Lung (tissue), 17 donors: ENCODE measurements at places on chromosomes 7 and 10. TPM values are rescaled to one million over a fixed set of nuclear protein-coding genes. Genes with fewer than 3 reads are reported as not detected.

GRCh38 chr7:3200504-3200903, 100.5 kb upstream of the SDK1 start:
- no peaks in the 10 kb centered on the region for H3K27me3 ChIP-seq
- H3K36me3 ChIP-seq = no peaks in the 10 kb centered on the region
- H3K27ac ChIP-seq = no peak overlapping the region
- no peak overlapping the region for H3K4me3 ChIP-seq
- DNase-seq = peak; percentile 32

- no peak overlapping the region for H3K4me3 ChIP-seq
- DNase-seq = no peak
- no peaks in the 10 kb centered on the region for H3K4me1 ChIP-seq
These were observed 279.2 kb downstream of the PRPF18 start for GRCh38 chr10:13865758-13866491.

- DNase-seq = no peak
- H3K27ac ChIP-seq = no peak overlapping the region
- H3K36me3 ChIP-seq = no peaks in the 10 kb centered on the region
- no peaks in the 10 kb centered on the region for H3K4me1 ChIP-seq
- H3K27me3 ChIP-seq = no peaks in the 10 kb centered on the region
These were observed 236.5 kb upstream of the SEMA3D start for GRCh38 chr7:85423209-85423895.

DNA sequence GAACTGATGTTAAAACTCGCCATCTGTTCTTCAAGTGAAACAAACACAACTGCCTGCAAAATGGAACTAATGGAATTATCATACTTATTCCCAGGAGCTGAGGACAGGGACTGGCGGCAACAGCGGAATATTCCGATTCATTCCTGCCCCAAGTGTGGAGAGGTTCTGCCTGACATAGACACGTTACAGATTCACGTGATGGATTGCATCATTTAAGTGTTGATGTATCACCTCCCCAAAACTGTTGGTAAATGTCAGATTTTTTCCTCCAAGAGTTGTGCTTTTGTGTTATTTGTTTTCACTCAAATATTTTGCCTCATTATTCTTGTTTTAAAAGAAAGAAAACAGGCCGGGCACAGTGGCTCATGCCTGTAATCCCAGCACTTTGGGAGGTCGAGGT, 24.7 kb upstream of the MCM10 start:
- DNase-seq = no peak
- no peak overlapping the region for H3K4me3 ChIP-seq
- H3K4me1 ChIP-seq = no peaks in the 10 kb centered on the region
- peaks cover 20% of the 10 kb centered on the region for H3K36me3 ChIP-seq
- no peaks in the 10 kb centered on the region for H3K27me3 ChIP-seq
- H3K27ac ChIP-seq = no peak overlapping the region

The MYH16 gene
- not detected for total RNA-seq

- no peak for DNase-seq
- H3K27ac ChIP-seq = no peak overlapping the region
- no peaks in the 10 kb centered on the region for H3K27me3 ChIP-seq
- no peaks in the 10 kb centered on the region for H3K36me3 ChIP-seq
- no peak overlapping the region for H3K4me3 ChIP-seq
- H3K4me1 ChIP-seq = no peaks in the 10 kb centered on the region
These were observed 5.2 kb upstream of the KBTBD2 start for GRCh38 chr7:32896564-32897347.

GRCh38 chr10:118939211-118940007, 90.1 kb upstream of the NANOS1 start:
- no peaks in the 10 kb centered on the region for H3K4me1 ChIP-seq
- H3K36me3 ChIP-seq = no peaks in the 10 kb centered on the region
- no peak overlapping the region for H3K27ac ChIP-seq
- no peak overlapping the region for H3K4me3 ChIP-seq

GRCh38 chr7:83517035-83517700, 131.8 kb downstream of the SEMA3E start:
- no peaks in the 10 kb centered on the region for H3K27me3 ChIP-seq
- no peaks in the 10 kb centered on the region for H3K36me3 ChIP-seq
- no peak overlapping the region for H3K27ac ChIP-seq
- DNase-seq = no peak
- H3K4me3 ChIP-seq = no peak overlapping the region

The NUP205 gene
- total RNA-seq = 36.9 TPM

GRCh38 chr10:11713186-11713743, 28.9 kb upstream of the ECHDC3 start:
- no peak overlapping the region for H3K4me3 ChIP-seq
- no peaks in the 10 kb centered on the region for H3K36me3 ChIP-seq
- no peak overlapping the region for H3K27ac ChIP-seq
- DNase-seq = no peak
- H3K27me3 ChIP-seq = no peaks in the 10 kb centered on the region
- no peaks in the 10 kb centered on the region for H3K4me1 ChIP-seq

The ARPC1A gene
- total RNA-seq = 71.3 TPM

DNA sequence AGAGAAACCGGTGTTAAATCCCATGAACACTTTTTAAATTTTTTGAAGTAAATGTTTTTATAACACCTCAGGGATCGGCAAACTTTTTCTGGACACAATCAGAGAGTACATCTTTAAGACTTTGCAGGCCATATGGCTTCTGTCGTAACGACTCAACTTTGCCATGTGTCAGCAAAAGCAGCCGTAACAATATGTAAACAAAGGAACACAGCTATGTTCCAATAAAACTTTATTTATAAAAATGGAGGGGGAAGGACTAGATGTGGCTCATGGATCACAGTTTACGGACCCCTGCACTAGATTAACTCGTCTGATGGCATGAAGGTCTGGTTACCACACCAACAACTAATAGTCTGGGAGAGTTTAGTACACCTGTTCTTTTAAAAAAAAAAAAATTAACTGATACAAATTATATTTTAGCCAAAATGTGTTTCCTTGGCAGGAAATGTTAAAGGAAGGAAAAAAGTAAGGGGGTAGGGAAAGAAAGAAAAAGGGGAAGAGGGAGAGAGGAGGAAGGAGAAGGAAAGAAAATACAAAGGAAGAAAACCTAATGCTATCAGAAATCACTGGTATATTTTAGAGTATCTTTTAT, 50.2 kb downstream of the ABI1 start:
- DNase-seq = no peak
- H3K4me3 ChIP-seq = no peak overlapping the region
- no peaks in the 10 kb centered on the region for H3K27me3 ChIP-seq
- H3K36me3 ChIP-seq = no peaks in the 10 kb centered on the region
- H3K27ac ChIP-seq = no peak overlapping the region
- H3K4me1 ChIP-seq = no peaks in the 10 kb centered on the region

DNA sequence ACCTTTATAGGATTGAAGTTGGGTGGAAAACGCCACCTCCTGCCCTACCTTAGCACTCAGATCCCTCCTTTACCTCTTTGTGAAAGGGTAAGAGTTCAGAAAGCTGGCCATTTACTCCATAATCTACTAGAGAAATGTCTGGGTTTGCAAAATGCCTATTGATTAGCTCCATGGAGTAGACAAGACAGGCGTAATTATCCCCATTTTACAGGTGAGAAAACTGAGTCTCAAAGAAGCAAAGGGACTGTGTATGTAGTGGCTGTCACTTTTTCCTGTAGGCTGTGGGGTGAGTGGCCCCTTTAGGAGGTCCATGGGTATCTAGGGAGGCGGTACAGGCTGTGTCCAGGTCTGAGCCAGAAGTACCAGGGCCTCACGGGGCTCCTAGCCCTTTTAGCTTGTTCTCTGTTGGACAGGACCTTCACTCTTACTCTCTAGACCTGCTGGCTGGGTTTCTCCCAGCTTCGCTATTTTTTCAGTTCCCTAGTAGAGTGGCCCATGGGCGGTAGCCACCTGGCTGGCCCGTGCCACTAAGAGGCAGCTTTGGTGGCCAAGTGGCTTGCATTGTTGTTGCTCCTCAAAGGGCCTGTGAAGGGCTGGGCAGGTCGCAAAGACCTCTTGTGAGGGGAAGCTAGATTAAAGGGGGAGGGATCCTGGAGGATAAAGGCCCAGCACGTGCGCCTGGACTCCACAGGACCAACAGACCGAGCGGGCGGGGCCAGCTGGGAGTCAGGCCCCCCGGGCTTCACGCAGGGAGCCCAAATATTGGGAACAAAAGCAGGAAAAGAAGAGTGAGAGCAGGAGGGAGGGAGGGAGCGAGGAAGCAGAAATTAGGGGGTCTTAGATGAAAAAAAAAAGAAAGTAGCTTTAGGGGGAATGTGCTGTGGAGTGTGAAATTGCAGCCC, 4.7 kb upstream of the PAX2 start:
- H3K36me3 ChIP-seq = no peaks in the 10 kb centered on the region
- H3K4me3 ChIP-seq = no peak overlapping the region
- H3K4me1 ChIP-seq = no peaks in the 10 kb centered on the region
- H3K27ac ChIP-seq = no peak overlapping the region
- DNase-seq = no peak
- H3K27me3 ChIP-seq = peaks cover 84% of the 10 kb centered on the region

The GPRIN2 gene
- 36.5 TPM for total RNA-seq

The AUTS2 gene
- total RNA-seq = 65.8 TPM

DNA sequence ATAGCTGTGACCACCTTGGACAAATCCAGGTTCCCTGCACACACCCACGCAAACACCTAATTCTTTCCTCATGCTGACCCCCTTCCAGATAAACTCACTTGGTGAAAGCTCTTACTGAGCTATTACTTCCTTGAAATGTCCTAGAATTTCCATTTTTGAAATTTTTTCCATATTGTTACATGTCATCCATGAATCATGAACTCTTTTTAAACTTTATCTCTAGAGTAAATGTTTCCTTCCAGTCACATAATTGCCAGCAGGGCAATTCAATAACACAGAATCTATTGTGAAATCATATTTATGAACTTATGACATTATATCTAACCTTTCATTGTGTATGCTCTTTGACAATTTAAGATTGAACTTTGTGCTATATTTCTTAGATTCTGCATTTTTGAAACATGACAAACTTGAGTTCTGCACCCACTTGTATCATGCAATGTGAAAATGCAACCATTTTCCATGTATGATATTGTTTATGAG, 26.8 kb upstream of the FGL2 start:
- no peaks in the 10 kb centered on the region for H3K4me1 ChIP-seq
- no peaks in the 10 kb centered on the region for H3K27me3 ChIP-seq
- no peak overlapping the region for H3K27ac ChIP-seq

GRCh38 chr7:33432821-33433220, 303.5 kb downstream of the BBS9 start:
- no peak overlapping the region for H3K27ac ChIP-seq
- DNase-seq = no peak
- no peaks in the 10 kb centered on the region for H3K36me3 ChIP-seq

DNA sequence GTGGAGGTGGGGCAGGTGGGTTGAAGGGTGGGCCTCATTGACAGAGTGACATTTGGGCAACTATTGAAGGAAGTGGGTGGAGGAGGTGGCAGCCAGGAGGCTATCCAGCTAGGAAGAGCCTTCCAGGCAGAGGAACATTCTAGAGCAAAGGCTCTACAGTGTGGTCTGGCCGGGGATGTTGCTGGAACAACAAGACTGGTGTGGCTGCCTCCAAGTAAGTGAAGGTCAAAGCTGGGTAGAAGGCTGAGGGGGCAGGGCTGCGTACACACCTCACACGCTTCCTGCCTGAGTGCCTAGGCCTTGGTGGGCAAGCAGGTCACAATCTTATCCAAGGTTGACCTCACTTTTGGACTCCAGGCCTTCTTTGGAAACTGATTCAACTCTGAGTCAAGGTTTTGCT, 6.6 kb downstream of the CPA1 start:
- H3K27ac ChIP-seq = no peak overlapping the region
- no peak overlapping the region for H3K4me3 ChIP-seq
- peaks cover 2% of the 10 kb centered on the region for H3K4me1 ChIP-seq
- no peaks in the 10 kb centered on the region for H3K36me3 ChIP-seq

DNA sequence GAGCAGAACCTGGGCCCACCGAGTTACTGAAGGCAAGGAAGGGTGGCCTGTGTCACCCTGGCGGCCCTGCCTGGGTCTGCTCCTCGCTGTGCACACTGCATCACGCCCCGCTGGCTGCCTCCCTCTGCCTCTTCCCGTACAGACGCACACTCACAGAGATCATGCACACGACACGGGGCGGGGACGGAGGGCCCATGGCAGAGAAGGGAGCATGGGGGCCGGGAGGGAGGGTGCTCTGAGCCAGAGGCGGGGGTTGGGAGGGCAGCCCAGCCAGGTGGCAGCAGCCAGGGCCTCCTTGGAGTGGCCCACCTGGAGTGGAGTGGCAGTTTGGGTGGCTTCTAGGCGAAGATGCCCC, 16.6 kb downstream of the BUD23 start:
- H3K27ac ChIP-seq = no peak overlapping the region
- no peak overlapping the region for H3K4me3 ChIP-seq
- H3K36me3 ChIP-seq = peaks cover 9% of the 10 kb centered on the region
- peaks cover 11% of the 10 kb centered on the region for H3K4me1 ChIP-seq
- no peaks in the 10 kb centered on the region for H3K27me3 ChIP-seq
- no peak for DNase-seq

DNA sequence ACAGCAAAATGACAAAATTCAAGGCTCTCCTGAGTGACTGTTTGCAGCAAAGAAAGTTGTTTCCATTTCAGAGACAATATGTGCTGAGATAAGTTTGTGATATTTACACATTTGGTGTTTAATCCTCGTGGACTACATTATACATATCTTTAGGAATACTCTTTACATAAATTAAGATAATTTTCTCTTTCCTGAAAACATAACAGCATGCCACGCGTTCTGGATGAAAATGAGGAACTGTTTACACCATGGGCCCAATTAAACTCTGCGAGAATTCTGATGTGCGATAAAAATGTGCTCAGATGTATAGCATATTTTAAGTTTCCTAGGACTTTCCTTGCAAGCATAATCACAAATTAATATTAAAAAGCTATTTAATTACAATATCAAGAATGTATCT, 26.4 kb downstream of the PTPRE start:
- H3K4me1 ChIP-seq = peaks cover 2% of the 10 kb centered on the region
- H3K27ac ChIP-seq = no peak overlapping the region
- H3K27me3 ChIP-seq = no peaks in the 10 kb centered on the region
- DNase-seq = no peak
- H3K4me3 ChIP-seq = no peak overlapping the region
